Stimulated activated CD8-positive, alpha-beta memory T cell treated with anti-CD3 and anti-CD28 coated beads, Interleukin-15, amount 100 ng/mL, for 48 hours (primary cell): ENCODE measurements at places on chromosomes 2 and 18.

- DNase-seq = no peak
Observed at GRCh38 chr2:193929131-193929530, 1727.9 kb upstream of the SLC39A10 start.

DNA sequence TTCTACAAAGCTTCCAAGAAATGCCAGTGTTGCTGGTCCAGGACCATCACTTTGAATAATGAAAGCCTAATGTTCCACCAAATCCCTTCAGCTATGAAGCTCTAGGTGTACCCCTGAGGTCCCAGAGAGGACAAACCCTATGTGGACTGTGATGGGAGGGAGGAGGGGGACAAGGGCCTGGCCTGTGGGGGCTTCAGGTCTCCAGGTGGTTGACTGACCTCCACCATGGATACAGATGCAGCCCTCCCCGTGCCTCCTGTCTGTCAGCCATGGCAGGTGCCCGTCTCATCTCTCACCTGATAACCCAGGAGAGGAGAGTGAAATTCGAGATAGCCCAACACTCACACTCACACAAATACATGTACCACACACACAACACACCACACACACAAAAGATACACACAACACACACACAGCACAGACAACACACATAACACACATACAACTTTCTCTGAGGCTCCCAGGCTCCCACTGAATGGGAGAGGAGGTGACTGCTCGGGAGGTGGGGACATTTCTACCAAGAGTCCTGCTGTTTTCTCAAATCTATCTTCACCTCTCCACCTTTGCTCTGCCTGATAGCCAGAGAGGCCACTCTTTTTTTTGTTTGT, 12.8 kb upstream of the RHOB start:
- DNase-seq = no peak

- DNase-seq = no peak
Observed at GRCh38 chr18:69636529-69637301, 236.0 kb downstream of the DOK6 start.

GRCh38 chr18:6497543-6497942, 82.8 kb upstream of the L3MBTL4 start:
- no peak for DNase-seq

DNA sequence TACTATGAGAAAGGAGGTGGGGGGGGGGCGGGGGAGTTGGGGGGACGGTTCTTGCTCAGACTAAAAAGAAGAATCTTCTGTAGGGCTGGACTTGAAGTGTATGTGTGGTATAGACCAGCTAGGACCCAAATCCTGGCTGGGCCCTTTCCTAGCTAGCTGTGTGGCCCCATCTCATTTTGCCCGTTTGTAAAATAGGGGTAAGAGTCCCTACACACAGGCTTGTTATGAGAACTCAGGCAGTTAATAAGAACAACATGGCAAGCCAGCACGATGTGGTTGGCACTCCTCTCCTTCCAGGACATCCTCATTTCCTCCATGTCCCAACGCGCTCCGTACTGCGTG, 1.1 kb downstream of the EVA1A start:
- DNase-seq = no peak
